ENCODE measurements at places on chromosomes 2 and 18.

DNA sequence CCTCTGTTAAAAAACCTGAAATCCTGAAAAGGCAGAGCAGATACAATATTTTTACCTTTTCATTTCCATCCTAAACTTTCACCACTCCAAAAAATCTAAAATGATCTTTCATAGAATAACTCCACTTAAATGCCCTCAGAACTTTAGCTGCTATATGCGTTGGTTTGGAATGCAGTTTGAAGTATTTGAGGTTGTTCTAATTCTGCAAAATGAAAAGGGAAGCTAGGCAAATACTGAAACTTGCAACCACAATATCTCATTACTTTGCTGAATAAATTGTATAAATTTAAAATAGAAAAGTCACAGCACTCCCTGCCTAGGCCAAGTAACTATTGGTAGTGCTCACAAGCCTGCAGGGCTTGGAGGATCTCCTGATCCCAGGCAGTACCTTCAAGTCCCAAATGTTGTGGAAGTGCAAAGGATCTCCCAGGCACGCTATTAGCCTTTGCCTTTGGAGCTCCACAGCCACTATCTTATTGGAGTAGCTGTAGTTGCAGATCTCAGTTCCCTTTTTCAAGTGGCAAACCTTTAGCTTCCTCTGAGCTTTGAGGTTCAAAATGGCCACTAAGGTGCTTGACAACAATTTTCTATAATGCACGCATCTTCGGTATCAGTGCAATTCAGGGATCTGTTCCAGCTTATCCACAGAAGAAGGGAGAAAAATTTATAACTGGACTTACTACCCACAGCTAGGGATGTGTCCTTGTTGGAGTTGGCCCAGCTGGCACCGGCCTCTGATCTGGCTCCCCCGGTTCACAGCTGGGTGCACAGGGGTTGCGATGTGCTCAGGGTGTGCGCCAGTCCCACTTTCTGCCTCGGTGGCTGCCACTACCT, 43.4 kb upstream of the ANKRD62 start:
- DNase-seq, result no peak

DNA sequence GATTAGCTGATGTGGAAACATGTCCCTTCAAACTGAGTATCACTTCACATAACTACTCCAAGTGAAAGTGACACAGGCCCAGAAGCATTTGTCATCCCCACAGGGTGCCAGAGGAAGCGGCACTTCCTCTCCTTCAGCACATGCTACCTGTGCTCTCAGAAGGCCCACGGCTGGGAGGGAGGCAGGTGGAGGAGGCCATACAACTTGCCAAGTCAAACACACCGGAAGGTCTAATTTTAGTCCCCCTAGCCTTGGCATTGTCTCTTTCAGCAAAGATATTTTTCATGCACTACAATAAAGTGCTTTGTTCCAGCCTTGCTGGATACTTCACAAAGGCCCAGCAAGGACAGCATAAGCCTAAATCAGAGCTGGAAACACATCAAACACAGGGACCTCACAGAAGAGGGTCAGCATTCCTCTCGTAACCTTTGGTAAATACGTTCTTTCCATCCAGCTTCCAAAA, 38.0 kb downstream of the VSNL1 start:
- no peak for DNase-seq

- no peak for DNase-seq
Measured at GRCh38 chr18:36440614-36441013, 143.1 kb downstream of the FHOD3 start.

GRCh38 chr2:169683054-169683424, 11.2 kb downstream of the CFAP210 start:
- DNase-seq, result no peak

GRCh38 chr2:155266583-155266982, 568.1 kb downstream of the KCNJ3 start:
- no peak for DNase-seq

GRCh38 chr2:169105476-169105875, 36.1 kb downstream of the DHRS9 start:
- DNase-seq, result no peak

DNA sequence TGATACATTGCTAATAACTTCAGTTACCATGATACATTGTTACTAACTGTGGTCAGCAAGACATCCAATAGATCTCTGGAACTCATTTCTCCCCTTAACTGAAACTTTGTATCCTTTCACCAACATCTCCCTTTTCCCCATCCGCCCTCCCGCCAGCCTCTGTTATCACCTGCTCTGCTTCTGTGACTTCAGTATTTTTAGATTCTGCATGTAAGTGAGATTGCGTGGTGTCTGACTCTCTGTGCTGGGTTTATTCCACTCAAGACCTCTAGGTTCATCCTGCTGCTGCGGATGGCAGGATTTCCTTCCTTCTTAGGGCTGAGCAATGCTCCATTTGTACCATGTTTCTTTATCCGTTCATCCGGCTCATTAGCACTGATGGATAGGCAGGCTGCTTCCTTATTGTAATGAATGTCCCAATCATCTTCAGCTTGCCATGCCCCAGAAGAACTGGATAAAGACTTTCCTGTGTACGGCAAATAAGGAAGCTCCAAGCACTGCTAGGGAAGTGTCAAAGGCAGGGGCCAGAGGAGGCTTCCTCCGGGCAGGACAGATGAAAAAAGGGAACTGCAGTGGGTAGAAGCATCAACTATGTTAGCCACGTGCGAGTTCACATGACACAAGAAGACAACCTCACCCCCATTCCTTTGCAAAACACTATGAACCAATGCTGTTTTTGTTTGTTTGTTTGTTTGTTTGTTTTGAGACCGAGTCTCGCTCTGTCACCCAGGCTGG, 113.4 kb downstream of the EIPR1 start:
- no peak for DNase-seq

GRCh38 chr2:10732924-10733565, 11.6 kb downstream of the ATP6V1C2 start:
- no peak for DNase-seq

GRCh38 chr2:69177785-69178636, 165.0 kb downstream of the ANTXR1 start:
- DNase-seq, result no peak

DNA sequence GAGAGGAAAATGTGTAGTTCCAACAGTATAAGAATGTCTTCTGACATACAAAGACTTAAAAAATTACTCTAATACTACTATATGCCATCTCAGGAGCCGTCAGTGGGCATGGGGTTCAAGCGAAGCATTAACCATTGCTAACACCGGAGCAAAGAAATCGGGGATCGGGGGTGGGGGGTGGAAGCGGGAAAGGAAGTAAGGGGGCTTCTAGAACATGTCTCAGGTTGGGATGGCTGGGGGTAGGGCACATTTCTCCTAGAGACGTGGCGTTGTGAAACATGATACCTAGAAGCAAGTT, 702 bp downstream of the LMAN1 start:
- DNase-seq, result no peak

GRCh38 chr18:21689736-21690135, 14.8 kb downstream of the ABHD3 start:
- DNase-seq, result no peak

- no peak for DNase-seq
Measured at GRCh38 chr2:24906466-24906865, 13.6 kb downstream of the ADCY3 start.

- peak; percentile 53 for DNase-seq
Measured at GRCh38 chr2:224778474-224778877, 62.3 kb upstream of the CCDC195 start.

- DNase-seq, result no peak
Measured at GRCh38 chr18:44771572-44771955, 90.9 kb downstream of the SETBP1 start.

Data from activated CD8-positive, alpha-beta memory T cell treated with anti-CD3 and anti-CD28 coated beads, Interleukin-2, amount 50 U/mL, for 4 hours (primary cell).